ENCODE measurements at places on chromosomes 3 and 15. TPM values are rescaled to one million over a fixed set of nuclear protein-coding genes. Genes with fewer than 3 reads are reported as not detected.
A peak's percentile ranks its signal among the peaks of the same experiment; 100 is the strongest.

DNA sequence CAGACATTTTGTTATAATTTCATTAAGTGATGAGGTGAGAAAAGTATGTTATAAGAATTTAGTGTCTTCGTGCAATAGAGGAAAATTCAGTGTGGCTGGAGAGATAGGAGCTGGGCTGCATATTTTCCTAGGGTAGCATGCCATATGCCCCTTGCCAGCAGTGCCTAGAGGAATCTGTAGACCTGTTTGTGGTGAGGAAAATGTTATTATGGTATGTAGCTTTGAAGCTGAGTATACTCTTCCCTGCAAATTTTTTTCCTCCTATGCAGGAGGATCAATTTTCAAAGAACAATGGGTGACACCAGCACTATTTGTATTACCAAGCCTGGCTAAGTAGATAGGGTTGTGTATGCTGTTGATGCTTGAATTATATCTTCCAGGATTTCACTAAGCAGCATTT is 200.6 kb downstream of the EDEM1 start:
- H3K36me3 ChIP-seq: no peaks in the 10 kb centered on the region
- DNase-seq: no peak
- no peaks in the 10 kb centered on the region for H3K4me1 ChIP-seq
- no peak overlapping the region for H3K27ac ChIP-seq

DNA sequence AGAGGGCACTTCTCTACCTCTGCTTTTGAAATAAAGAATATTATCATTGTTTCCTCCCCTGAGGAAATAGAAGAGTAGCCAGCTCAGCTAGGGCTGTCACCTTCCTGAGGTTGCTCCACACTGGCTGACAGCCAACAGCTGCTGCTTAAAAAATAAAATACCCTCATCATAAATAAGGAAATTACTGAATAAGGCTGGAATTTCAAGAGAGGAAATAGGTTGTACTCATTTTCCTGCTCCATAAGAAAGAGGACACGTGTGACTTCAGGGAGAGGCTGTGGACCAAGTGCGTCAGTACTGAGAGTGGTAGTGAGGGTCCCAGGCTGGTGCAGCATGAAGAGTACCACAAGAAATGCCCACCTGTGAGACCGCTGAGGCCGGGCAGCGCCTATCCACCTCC is 8.1 kb upstream of the C2CD4B start:
- no peaks in the 10 kb centered on the region for H3K36me3 ChIP-seq
- peaks cover 7% of the 10 kb centered on the region for H3K4me1 ChIP-seq
- peak overlapping the region; percentile 50 for H3K27ac ChIP-seq
- no peaks in the 10 kb centered on the region for H3K27me3 ChIP-seq
- no peak overlapping the region for H3K4me3 ChIP-seq

DNA sequence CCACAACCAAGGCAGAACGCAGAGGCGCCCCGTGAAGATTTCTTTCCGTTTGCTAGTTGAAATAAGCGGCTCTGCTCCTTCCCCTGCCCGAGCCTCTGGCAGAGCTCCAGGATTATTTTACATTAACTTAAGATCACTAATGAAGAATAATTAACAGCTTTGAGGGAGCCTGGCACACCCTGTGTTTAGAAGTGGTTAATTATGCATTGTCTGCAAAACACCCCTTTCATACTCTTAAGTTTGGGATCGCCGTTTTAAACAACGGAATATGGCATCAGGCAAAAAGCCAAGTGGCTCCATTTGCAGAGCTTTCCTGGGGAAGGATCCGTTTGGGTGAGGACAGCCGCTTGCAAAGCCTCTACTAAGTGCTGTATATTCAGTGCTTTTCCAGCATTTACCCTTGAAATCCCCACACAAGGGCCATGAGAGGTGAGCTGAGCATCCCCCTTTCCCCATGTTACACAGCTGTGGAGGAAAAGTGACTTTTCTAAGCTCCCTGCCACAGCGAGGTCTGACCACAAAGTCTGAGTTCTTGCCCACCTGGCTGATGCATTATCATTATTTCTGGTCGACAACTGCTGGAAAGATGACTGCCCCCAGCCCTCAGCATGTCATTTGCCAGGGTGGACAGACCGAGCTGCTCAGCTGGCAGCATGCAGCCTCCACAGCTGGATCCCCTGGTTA is 33.9 kb downstream of the IQSEC1 start:
- DNase-seq: no peak
- no peaks in the 10 kb centered on the region for H3K4me1 ChIP-seq
- no peaks in the 10 kb centered on the region for H3K27me3 ChIP-seq

DNA sequence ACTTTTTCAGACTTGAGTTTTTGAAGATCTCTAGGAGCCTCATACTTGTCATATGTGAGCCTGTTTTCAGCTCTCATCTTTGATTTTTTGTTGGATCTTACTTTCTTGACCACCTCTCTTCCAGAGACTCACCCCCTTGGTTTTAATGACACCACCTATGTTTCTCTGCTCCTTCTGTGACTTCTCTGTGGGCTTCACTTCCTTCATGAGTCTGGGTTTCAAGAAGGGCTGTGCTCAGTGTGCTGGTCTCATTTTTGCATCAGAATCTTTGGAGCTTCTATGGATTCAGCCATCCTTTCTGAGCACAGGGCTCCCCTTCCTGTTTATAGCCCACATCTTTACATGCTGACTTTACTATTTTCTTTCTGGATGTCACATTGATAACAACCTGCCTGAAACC is 17.7 kb downstream of the PPM1L start:
- no peaks in the 10 kb centered on the region for H3K27me3 ChIP-seq
- H3K4me3 ChIP-seq: no peak overlapping the region
- H3K27ac ChIP-seq: no peak overlapping the region
- H3K36me3 ChIP-seq: no peaks in the 10 kb centered on the region
- DNase-seq: no peak
- H3K4me1 ChIP-seq: no peaks in the 10 kb centered on the region

DNA sequence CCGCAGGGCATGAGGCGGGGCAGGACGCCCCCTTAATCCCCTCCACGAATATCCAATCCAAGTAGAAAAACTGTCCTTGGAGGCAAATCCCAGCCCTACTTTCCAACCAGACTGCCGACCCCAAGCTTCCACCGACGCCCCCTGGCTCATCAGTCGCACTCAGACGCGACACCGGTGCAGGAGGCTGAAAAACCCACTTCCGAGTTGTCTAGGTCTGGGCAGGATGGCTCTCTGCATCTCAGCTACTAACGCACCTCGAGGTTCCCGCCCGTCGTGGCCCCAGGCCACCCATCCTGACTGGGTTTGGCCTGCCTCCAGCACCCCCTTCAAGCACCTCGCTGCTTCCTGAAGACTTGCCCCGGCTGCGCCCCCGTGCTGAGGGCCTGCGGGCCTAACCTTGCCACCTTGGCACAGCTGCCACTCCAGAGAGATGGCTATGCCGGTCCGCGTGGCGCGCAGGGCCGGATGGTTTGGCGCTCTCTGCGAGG is 15.5 kb downstream of the RGMA start:
- H3K36me3 ChIP-seq: no peaks in the 10 kb centered on the region
- peaks cover 26% of the 10 kb centered on the region for H3K4me1 ChIP-seq
- H3K4me3 ChIP-seq: peak overlapping the region; percentile 52
- H3K27ac ChIP-seq: no peak overlapping the region

GRCh38 chr3:177547711-177548350 is 350.5 kb upstream of the TBL1XR1 start:
- H3K4me1 ChIP-seq: peaks cover 2% of the 10 kb centered on the region
- H3K4me3 ChIP-seq: no peak overlapping the region
- DNase-seq: no peak
- no peak overlapping the region for H3K27ac ChIP-seq
- H3K27me3 ChIP-seq: no peaks in the 10 kb centered on the region

DNA sequence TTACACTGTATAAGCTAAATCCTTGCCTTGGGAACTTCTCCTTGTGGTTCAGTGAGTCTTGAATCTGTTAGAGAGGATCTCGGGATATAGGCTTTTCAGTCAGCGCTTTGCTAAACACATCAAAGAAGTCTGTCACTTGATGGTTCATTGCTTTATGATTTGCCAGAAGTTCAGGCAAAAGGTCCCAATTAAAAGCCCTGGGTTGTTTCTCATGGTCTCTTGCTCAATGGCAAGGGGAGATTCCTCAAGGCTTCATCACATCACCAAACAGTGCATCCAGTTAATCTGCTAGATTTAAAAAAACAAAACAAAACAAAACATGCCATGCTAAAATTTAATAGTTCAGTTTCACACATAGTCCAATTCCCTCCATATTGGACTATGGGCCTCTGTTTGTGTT is 114.8 kb downstream of the FILIP1L start:
- no peak overlapping the region for H3K4me3 ChIP-seq
- no peak overlapping the region for H3K27ac ChIP-seq
- no peaks in the 10 kb centered on the region for H3K4me1 ChIP-seq
- no peaks in the 10 kb centered on the region for H3K27me3 ChIP-seq
- DNase-seq: no peak

- DNase-seq: no peak
- H3K36me3 ChIP-seq: no peaks in the 10 kb centered on the region
- H3K27me3 ChIP-seq: no peaks in the 10 kb centered on the region
- H3K27ac ChIP-seq: no peak overlapping the region
- no peaks in the 10 kb centered on the region for H3K4me1 ChIP-seq
- H3K4me3 ChIP-seq: no peak overlapping the region
These were observed 175.9 kb downstream of the VGLL3 start for GRCh38 chr3:86814918-86815655.

DNA sequence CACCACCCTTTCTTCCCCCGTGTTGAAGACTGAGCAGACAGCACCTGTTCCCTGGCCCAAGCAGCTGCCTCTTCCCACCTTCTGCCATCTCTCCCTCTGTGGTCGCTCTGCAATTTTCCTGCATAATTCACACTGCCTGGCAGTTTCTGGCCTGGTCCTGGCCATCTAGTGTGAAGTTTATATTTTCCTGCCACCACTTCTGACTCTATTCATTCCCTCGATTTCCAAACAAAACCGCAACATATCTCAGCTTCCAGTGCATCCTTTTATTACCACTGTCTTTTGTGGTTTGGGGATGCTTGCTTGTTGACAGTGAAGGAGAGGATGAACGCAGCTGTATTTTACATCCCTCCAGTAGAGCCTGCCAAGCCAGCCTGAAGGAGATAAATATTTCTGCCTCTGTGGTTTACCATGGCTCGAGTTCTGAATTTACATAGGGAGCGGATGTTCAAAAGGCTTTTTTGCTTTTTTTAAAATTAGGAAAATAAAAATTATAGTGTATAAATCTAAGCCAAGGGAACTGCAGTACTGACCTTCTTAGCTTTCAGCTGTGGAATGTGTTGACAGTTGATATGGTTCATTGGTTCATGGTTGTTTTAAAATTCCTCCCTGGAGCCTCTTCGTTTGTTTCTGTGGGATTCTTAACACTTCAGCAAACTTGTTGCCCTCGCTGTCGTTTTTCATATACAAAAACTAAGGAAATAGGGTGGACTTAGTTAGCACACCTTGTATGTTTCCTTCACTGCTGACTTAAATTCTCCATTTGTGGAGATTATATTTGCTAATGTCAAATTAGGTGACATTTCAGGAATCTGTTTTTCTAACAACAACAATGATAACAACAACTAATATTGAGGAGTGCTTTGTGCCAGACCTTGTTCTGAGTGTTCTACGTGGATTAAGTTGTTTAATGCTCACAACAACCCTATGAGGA is 250.5 kb downstream of the ADAMTSL3 start:
- DNase-seq: no peak
- H3K36me3 ChIP-seq: no peaks in the 10 kb centered on the region
- H3K27me3 ChIP-seq: no peaks in the 10 kb centered on the region
- no peak overlapping the region for H3K4me3 ChIP-seq
- H3K27ac ChIP-seq: no peak overlapping the region
- no peaks in the 10 kb centered on the region for H3K4me1 ChIP-seq

Gene RAD51
- total RNA-seq: 3.4 TPM

Gene CTXND1
- total RNA-seq: 1.2 TPM

Gene IMP3
- total RNA-seq: 183 TPM

Gene SNURF
- total RNA-seq: 7.0 TPM
